ENCODE measurements at places on chromosomes 12 and 14.

DNA sequence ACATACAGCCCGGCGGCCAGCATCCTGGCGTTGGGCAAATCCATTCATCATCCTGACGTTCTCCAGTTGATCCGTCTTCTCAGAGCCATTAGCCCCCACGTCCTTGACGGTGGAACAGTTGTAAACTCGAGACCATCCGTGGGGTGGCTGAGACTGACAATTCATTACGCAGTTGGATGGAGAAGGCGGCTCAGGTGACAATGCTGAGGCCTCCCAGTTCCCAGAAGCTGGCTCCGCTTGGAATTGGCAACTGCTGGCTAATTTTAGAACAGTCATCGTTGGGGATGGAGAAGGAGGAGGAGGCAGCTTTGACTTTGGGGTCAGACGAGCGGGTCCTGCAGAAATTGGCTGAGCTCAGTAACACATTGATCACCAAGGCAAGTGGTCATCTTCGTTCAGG lies 186.5 kb downstream of the PHETA1 start:
- no peak for DNase-seq

DNA sequence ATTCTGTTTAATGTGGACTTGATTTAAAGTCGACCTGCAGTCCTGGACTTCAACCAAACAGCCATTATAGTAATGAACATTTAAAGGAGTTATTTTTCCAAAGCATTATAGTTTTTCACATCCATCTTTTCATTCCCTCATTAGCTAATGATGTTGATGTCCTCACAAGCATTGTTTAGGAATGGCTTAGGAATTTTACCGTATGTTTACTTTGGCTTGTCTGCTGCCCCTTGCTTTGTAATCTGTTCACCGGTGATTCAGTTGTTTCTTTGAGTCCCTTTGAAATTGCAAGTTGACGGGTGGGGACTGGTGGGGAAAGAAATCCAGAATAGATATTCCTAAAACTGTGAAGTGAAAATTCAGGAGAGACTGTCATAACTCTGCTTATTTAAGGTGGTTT lies 25.4 kb downstream of the PRKCH start:
- no peak for DNase-seq

DNA sequence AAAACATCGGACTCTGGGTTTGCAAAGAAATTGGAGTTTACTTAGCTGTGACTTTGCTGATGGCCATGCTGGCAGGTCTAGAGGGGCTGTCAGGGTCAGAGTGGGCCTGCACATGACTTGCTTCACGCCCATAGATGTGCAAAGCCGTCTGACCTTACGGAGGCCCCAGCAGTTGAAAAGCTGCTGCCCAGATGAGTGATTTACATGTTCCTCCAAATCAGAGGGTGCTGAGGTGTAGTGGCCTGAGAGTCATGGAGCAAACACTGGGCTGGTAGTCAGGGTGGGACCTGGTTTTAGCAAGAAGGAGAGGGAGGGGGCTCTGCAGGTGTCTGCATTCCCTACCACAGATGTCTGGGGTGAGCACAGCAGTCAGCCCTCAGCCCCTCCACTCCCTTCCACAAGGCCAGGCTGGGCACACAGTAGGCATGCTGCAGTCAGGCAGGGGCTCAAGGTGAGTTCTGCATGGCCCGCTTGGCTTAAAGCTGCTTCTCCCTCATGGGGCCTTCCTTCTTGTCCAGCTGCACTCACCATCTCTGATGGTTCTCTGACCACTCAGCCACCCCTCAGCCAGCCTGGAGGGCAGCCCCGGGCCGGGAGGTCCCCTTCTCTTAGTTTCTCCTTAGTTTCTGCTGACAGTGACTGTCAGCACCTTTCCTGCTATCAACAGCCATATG lies 34.2 kb upstream of the EML1 start:
- DNase-seq = no peak

DNA sequence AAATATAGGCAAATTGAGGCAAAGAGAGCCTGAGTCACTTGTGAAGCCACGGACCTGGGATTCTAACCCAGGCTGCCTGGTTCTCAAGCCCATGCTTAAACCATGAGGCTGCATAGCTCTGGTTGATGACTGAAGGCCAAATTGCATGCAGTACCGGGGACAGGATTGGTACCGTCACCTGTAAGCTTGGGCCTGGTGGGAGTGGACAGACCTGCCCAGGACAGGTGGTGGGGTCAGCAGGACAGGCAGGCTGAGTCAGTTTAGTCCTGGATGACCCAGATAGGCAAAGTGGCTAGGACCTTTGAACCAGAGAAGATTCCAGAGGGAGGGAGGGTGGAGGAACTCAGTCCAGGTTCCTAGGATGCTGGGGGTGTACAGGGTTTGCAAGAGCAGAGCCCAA lies 25.8 kb downstream of the RIN3 start:
- no peak for DNase-seq

DNA sequence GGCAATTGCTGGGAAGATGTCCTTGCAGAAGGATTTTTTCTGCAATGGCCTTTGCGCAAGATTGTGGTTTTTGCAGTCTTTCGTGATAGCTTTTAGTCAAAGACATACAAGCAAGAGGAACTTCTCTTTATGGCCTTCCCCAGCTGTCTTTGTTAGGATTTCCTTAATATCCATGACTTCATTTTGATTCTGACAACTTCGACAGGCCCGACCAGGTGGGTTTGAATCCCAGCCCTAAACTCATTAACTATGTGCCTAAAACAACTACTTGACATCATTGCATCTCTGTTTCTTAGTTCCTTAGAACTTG lies 13.3 kb upstream of the VRK1 start:
- no peak for DNase-seq

DNA sequence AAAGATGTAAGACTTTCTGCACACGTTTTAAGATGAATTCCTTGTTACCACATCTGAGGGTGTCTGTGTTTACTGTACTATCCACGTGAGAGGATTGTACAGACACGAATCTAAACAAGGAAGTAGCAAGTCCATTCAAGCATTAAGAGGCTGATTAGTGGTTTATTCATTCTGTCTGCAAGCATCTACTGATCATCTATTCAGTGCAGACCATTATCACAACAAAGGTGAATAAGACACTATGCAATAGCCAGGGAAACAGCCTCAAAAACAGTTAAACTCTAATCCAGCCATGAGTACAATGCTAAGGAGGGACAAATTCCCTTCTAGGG lies 111.6 kb upstream of the PZP start:
- DNase-seq = no peak

GRCh38 chr14:90400904-90401561 lies 4.2 kb downstream of the CALM1 start:
- DNase-seq = no peak

DNA sequence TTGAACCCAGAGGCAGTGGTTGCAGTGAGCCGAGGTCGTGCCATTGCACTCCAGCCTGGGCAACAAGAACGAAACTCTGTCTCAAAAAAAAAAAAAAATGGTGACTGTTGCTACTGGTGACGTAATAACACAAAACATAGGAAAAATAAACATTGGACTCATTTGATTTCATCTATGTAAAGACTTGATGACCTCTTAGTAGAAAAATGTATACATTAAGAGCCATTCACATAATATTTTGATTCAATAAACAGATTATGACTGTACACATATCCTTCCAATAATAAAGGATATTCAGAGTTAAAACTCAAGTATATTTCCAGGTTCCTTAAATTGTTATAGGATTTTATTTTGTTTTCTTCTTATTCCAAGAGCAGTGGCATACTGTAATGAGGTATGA lies 65.7 kb upstream of the AEBP2 start:
- no peak for DNase-seq

DNA sequence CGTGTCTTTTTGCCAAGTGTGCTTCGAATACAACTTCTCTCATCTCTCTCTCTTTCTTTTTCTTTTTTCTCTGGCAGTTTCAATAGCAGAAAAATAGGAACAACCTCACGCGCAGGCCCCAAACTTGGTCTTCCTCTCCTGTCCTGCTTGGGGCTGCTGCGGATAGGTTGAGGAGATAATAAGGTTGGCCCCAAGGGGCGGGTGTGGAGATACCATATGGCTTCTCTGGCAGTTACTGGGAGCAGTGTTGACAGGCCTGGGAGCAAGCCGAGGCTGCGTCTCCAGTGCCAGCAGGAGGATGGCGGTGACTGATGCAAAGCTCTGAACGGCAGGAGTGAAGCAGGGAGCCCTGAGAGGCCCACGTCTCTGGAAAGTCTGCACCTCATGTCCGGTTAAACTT lies 89.5 kb upstream of the MANSC4 start:
- no peak for DNase-seq

DNA sequence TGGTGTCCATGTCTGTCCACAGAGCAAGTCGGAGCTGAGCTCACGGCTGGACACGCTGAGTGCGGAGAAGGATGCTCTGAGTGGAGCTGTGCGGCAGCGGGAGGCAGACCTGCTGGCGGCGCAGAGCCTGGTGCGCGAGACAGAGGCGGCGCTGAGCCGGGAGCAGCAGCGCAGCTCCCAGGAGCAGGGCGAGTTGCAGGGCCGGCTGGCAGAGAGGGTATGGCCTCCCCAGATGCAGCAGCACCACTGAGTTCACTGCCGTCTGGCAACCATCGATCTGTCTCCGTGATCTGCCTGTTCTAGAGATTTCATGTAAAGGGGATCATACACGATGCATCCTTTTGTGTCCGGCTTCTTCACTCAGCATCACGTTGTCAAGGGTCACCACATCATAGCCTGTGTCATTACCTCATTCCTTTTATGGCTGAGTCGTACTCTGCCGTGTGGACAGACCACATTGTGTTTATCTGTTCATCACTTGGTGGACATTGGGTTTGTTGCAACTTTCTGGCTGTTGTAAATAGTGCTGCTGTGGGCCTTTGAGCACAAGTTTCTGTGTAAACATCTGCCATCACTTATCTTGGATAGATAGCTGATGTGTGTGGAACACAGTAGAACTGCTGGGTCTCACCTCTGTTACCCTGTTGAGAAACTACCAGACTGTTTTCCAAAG lies 21.9 kb downstream of the HIP1R start:
- DNase-seq = no peak

- no peak for DNase-seq
These were observed 168.5 kb upstream of the RTL1 start for GRCh38 chr14:101072070-101072469.

- DNase-seq = no peak
These were observed 346.9 kb upstream of the SFSWAP start for GRCh38 chr12:131363841-131364495.

- no peak for DNase-seq
These were observed 226.0 kb downstream of the SNAPC1 start for GRCh38 chr14:61988240-61988639.

- no peak for DNase-seq
These were observed 1.0 kb downstream of the SMARCC2 start for GRCh38 chr12:56188131-56188777.

DNA sequence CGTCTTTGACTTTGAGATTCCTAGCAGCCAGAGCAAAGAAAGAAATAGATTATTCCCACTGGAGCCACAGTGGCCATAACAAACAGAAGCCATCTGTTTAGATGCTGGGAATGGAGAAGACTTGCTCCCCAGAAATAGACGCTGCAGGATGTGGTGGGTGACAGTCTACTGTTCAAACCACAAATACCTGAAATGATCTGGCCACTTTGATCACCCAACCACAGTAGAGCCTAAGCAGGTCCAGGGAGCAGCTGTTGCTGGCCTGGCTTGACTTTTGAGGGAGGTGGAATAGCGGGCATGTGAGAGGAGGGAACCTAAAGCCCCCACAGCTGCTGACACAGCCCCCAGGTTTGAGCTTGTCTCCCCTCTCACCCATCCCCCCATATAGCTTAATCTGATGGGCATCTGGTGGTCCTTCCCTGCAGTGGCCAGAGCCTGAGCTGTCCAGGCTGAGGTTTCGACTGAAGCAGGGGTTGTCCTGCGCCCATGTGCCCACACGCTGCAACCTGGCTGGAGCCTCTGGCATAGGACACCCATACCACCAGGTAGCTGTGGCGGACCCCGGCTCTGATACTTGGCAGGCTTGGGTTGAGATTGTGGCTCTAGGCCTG lies 38.7 kb downstream of the SH2B3 start:
- no peak for DNase-seq

Data from NCI-H1092 (cell line).